ENCODE measurements at places on chromosomes 2 and 18.

DNA sequence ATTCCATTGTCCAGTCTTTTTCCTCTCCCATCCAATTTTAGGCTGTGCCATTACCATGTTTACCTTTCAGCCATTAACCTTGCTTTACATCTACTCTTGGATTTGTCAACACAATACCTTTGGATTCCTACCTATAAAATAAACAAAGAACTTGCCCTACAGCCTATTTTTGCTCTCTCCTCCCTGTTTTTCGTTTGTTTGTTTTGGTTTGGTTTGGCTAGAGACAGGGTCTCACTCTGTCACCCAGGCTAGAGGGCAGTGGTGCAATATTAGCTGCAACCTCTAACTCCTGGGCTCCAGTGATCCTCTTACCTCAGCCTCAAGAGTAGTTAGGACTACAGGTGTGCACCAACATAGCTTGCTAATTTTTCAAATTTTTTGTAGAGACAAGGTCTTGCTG lies 76.1 kb downstream of the SP100 start:
- no peak for DNase-seq

- DNase-seq, result no peak
These were observed 301.9 kb downstream of the PTH2R start for GRCh38 chr2:208708486-208708885.

DNA sequence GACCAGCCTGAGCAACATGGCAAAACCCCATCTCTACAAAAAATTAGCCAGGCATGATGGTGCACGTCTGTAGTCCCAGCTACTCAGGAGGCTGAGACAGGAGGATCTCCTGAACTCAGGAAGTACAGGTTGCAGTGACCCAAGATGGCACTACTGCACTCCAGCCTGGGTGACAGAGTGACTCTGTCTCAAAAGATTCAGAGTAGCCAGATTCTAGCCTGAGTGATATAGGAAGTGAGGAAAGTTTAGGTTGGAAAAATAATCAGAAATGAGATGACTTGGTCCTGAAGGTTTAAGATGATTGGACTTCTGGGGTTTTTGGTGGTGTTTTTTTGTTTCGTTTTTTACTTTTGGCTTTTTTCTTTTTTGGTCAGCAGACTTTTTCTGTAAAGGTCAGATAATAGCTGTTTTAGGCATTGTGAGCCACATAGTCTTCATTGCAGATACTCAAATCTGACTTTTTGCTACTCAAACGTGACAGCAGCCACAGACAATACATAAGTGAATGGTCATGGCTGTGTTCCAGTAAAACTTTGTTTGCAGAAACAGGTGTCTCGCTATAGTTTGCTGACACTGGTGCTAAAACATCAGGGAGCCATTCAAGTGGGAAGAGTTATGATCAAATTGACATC lies 104.1 kb upstream of the UBXN4 start:
- DNase-seq, result no peak

DNA sequence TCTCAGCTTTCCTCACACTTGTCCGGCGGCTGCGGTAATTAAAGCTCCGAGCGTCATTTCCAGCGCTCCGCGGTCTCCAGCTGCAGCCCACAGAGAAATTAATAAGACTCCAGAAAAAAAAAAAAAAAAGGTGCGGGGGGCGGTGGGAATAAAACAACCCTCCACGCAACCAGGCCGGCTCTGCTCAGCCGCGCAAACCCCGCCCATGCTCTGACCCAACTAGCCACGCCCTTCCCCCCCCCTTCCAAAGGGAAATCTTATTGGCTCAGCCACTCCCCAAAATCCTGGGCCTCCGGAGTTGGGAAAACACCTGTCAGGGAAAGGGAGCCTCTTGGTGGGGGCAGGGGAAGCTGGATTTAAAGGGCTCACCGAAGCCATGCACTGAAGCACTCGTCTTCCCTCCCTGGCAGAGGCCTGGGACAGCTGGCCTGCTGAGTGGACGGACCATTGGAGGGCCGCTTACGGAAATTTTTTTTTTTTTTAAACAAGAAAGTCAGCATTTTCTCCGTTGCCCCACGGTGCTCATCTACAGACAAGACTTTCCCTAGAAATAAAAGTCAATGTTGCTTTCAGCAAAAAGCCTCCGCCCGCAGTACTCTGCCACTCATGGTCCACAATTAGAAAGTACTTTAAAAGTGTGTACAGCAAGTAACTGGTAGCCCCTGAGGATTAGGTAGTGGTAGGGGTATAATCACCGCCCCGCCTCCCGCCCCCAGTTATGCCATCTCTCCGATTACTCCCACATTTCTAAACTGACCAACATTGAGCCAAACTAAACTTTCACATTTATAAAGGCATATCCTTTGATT lies 674 bp upstream of the ERBB4 start:
- DNase-seq, result no peak

GRCh38 chr2:33510586-33510968 lies 34.1 kb downstream of the RASGRP3 start:
- no peak for DNase-seq

- DNase-seq, result no peak
These were observed 692.9 kb downstream of the SLC4A3 start for GRCh38 chr2:220320326-220320725.

DNA sequence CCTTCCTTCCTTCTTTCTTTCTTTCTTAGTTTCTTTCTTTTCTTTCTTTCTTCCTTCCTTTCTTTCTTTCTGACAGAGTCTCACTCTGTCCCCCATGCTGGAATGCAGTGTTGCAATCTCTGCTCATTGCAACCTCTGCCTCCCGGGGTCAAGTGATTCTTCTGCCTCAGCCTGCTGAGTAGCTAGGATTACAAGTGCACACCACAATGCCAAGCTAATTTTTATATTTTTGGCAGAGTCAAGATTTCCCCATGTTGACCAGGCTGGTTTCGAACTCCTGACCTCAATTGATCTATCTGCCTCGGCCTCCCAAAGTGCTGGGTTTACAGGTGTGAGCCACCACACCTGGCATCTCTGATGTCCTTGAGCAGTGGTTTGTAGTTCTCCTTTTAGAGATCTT lies 48.5 kb downstream of the IL1R2 start:
- peak; percentile 6 for DNase-seq

DNA sequence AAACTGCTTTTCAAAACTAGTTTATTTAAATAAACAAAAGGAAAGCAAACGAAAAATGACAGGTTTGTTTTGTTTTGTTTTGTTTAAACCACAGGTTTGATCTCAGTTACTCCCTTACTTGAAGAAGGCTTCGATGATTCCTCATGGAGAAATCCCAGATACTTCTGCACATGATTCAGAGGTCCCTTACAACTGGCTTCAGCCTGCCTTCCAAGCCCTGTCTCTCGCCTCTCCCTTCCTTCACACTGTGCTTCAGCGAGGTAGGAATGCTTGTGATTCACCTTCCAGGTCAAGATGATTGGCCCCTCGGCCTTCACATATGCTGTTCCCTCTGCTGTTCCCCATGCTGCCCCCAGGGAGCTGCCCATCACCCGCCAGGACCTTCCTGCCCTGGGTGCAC lies 104.1 kb upstream of the ITGA6 start:
- no peak for DNase-seq

GRCh38 chr2:172214252-172214651 lies 111.6 kb upstream of the DLX2 start:
- DNase-seq, result no peak

DNA sequence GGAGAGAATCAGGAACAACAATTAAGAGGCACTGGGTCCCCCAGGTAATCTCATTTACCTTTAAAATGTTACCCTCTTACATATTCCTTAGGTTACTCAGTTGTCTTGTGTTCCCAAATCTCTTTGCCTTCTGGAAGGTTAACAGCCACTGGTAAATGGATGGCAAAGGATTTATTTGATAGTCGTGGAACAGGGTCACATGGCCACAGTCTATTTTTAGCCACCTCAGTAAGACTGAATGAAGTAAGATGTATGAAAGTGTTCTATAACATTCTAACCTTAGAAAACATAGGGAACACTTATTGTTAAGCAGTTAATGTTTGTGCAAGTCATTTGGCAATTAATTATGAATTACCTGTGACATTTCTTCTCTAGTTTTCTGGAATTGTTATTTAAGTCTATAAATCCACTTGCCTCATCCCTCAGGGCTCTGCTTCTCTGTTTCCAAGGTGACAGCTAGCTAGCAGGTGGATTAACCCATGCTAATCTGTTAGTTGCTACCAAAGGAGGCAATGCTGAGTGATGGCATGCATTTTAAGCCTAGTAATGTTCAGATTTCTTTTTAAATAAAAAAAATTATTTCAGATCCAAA lies 211.0 kb downstream of the PIK3C3 start:
- DNase-seq, result no peak

GRCh38 chr2:74107071-74107470 lies 40.6 kb downstream of the BOLA3 start:
- no peak for DNase-seq

DNA sequence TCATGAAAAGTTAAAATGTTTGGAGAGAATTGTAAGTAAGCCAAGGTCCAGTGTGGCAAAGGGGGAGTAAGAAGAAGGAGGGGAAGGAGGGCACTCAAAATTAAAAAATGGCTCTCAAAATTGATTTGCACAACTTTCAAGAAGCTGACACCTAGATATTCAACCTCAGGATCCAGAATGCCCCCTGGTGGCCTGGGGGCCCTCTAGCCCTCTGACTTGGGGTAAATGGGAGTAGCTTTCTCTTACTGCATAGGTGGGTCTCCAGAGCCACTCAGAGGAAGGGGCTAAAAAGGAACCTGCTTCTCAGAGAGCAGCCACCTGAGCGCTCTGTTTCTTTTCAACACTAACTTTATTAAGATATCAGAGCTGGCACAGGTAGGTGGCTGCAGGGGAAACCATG lies 968.5 kb downstream of the BCL11A start:
- DNase-seq, result peak; percentile 28

DNA sequence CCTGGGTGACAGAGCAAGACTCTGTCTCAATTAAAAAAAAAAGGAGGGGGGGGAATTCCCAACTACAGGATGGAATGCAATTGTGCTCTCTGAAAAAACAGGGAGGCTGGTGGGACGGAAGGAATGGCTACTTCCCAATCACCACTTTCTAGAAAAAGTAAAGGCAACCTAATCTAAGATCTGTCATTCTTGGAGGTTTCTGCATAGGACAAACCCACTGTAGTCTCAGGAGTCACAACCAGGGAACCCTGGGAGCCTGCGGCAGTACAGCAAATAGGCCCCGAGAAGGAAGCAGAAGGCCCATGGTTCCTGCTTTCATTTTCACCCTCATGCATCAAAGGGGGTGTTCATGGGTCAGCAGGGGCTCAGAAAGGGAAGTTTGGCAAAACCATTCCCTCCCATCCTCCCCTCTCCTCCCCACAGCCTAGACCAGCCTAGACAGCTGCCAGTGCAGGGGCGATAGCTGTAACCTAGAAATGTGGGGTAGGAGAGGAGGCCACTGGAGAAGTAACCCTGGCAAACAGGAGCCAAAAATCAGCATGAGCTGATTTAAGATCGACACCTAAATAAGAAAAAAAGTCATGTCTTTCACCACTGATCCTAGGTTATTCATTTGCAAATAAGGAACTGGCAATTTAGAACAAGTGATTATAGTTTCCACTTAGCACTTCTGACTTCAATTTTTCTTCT lies 48.0 kb downstream of the TRABD2A start:
- no peak for DNase-seq

DNA sequence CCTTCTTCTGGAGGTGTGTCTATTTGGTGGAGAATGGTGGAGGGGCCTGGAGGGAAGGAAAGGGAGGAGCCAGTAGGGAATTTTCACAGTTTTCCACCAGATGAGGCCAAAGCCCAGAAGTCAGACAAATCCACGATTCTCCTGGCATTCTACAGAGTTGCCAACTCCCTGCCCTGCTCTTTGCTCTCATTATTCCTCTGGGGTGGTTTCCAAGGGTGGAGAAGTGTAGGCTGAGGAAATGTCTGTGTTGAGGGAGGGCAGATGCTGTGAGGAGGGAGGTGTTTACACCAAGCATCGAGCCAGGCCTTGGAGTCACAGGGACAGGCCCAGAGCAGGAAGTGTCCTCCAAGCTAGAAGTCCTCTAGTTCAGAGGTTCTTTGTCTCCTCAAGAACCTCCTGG lies 124.1 kb upstream of the LGALSL start:
- no peak for DNase-seq

- DNase-seq, result no peak
These were observed 55.6 kb downstream of the TGFA start for GRCh38 chr2:70498054-70498453.

DNA sequence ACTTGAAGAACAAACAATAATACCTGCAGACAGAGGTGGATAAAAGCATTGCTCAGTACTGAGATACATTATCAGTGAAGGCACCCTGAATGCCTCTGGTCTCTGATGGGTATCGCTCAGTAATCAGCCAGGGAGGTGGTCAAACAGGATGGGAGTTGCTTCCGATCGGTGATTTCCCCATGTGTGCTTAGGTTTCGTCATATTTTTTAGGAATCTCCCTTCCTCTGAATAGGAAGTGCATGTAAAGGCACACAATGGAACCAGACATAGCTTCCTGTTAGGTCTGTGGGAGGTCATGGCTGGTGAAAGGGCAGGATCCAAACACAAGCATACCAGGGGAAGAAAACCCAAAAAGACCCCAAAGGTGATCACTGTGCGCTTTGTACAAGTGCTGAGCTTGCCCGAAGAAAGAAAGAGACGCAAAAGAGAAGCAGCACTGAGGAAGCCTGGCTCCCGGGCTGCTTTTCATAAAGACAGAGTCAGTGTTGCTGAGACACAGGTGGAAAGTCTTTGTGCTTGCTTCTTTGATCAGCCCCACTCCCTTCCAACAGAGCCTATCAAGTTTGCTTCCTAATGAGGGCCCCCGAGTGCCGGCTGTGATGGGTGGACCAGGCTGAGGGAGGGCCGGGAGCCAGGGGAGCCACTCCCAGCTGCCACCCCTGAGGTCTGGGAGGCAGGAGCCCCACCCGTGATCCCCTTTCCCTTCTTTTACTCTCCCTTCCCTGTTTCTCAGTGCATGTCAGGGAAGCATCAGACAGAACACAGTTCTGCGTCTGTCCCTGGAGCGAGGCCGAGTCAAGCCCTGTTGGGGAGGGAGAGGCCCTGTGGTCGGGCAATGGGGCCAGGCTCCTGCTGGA lies 138.2 kb downstream of the SH3RF3 start:
- DNase-seq, result no peak

GRCh38 chr18:51789871-51790270 lies 550.1 kb upstream of the DCC start:
- DNase-seq, result no peak

GRCh38 chr18:74981476-74981875 lies 227.5 kb downstream of the PTGR3 start:
- no peak for DNase-seq

GRCh38 chr2:148495586-148495985 lies 149.0 kb upstream of the EPC2 start:
- DNase-seq, result no peak

DNA sequence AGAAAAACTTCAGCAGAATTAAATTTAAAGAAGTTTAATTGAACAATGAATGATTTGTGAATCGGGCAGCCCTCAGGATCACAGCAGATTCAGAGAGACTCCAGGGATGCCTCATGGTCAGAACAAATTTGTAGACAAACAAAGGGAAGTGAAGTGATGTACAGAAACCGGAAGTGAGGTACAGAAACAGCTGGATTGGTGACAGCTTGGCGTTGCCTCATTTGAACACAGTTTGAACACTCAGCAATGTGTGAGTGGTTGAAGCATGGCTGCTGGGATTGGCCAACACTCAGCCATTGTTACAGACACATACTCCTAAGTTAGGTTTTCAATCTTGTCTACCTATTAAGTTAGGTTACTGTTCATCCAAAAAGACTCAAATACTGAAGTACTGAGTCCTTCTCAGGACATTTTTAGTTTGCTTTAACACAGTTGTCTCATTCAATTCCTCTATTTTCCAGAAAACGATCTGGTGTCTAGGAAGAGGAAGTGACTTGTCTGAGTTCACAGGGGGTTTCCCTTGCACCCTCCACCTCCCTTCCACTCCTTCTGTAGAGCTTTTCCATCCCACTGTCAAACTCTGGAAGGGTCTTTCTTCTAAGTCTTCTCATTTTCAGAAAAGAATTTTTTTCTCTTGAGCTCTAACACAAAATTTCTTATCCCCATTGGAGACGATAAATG lies 137.9 kb downstream of the SLC4A3 start:
- DNase-seq, result no peak

Measured in stimulated activated CD8-positive, alpha-beta memory T cell treated with anti-CD3 and anti-CD28 coated beads, Interleukin-4, amount 100 ng/mL, for 48 hours (primary cell).